Stimulated activated CD8-positive, alpha-beta memory T cell treated with anti-CD3 and anti-CD28 coated beads, Interleukin-15, amount 100 ng/mL, for 24 hours (primary cell): ENCODE measurements at places on chromosomes 2 and 18.

- no peak for DNase-seq
Measured at GRCh38 chr18:55069497-55069896, 110.2 kb upstream of the CCDC68 start.

DNA sequence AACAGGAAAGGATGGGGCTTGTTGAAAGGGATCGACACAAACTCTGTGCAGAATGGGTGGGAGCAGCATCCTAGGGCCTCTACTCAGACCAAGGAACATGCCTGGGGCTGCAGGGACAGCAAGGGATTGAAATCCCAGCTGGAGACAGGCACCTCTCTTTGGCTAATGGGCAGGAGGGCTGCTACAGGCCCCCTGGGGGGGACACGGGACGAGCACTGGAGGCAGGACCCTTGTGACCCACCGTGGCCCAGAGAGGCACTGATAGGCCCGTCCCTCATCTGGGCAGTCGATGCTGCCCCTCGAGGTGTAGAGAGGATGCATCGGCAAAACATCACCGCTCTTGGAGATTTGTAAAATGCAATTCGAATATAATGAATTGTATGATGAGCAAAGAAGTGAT is 5.1 kb downstream of the HS1BP3 start:
- no peak for DNase-seq

- DNase-seq = no peak
Measured at GRCh38 chr2:100744589-100744988, 75.3 kb upstream of the NPAS2 start.

- DNase-seq = no peak
Measured at GRCh38 chr2:3956892-3957291, 253.5 kb downstream of the DCDC2C start.
